Adipocyte (in vitro differentiated cells): ENCODE measurements at places on chromosomes 1 and 21.

DNA sequence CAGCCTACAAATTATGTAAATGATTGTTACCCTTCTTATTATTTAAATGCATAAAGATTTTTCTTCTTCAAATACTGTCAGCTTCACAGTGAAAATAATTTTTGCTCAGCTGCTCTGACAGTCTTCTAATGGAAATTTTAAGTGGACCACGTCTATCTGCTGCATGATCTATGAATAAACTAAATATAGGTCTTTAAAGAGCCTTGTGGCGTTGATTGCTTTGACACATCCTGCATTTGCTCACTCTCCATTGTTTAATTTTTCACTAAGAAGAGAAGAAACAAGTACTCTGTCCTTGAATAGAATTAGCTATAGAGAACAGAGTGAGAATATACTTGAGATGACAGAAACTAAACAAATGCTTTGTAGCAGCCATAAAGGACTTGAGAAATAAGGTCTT is 826.1 kb downstream of the MRPL39 start:
- no peak for DNase-seq

DNA sequence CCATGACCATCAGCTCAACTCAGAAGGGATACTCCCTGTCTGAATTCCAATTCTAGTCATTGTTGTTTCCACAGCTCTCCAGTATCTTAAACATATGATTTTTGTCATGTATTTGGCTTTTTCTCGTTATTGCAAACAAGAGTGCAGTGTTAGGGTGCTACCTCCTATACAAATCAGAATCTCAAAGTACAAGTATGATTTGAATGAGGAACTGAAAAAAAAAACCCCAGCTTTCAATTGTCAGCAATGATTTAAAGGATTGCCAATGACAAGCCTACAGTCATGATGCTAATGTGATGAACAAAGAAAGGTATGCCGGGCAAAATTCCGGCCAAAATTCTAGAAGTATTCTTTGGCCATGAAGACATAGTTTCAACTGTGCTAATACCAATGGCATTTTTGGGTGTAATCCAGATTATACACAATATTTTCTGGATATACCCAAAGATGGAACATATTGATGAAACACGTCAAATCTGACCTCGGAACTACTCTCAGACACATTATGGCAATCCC is 14.9 kb downstream of the TMEM35B start:
- DNase-seq, result no peak

DNA sequence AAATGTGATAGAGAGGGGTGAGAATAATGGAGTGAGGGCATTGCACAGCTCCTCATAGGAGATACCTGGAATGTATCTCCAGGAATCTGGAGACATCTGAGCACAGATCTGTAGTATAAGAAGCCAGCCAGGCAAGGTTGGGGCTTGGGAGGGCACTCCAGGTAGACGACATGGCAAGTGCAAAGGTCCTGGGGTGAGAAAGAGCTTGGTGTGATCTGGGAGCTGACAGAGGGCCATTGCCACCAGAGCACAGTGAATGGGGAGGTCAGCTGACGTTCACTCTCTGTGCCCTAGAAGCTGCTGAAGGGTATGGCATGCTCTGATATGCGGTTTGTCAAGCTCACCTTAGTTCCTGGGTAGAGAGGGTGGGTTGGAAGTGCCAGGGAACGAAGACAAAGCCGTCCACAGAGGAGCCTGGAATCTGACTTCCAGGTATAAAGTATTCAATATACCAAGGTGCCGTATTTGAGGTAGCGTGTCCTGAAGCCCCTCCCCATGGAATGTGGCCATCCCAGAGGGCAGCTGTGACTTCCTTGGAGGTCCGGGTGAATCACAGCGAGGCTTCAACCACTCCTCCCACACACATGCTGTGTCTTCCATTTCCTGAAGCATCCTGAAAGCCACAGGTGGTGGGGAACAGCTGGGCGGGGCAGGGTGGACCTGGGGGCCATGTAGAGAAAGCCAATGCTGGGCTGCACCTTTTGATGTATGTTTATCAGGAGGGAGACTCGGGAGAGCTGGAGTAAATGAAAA is 182.7 kb upstream of the KLHDC7A start:
- no peak for DNase-seq

GRCh38 chr1:160884579-160884978 is 401 bp downstream of the ITLN1 start:
- no peak for DNase-seq

DNA sequence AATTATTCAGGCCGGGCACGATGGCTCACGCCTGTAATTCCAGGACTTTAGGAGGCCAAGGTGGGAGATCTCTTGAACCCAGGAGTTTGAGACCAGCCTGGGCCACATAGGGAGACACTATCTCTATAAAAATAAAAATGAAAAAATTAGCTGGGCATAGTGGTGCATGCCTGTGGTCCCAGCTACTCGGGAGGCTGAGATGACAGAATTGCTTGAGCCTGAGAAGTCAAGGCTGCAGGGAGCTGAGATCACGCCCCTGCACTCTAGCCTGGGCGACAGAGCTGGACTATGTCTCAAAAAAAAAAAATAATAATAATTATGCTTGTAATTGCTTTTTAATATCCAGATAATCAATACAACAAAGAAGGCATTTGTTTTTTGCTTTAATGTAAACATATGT is 91.3 kb downstream of the RIPK4 start:
- DNase-seq, result no peak

- peak; percentile 95 for DNase-seq
Measured at GRCh38 chr1:28602536-28603439, 10.7 kb downstream of the RAB42 start.

DNA sequence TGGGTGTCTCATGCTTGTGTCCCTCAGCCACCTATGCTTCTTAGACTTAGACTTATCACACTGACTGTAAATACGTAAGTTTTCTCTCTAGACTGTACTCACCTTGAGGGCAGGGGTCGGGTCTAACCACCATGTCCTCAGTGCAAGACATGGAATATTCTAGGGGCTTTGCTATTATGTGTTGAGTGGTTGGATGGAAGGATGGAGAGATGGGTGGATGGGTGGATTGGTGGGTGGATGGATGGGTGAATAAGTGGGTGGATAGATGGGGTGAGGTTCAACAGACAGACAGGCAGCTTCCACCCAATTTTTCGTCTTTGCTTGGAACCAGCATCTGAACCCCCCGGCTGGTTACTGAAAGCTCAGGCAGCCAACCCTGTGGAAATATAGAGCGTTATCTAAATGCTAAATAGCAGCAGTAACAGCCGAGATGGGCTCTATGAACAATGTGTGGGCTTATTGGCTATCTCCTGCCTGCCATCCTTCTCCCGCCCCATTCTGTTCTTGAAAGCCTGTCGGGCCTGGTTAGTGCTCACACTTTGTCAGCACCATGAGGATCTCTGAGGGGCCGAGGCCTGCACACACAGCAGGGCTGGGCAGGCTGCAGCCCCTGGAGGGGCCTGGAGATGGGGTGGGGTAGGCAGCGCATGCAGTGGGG is 130.7 kb downstream of the ACTL8 start:
- DNase-seq, result no peak

DNA sequence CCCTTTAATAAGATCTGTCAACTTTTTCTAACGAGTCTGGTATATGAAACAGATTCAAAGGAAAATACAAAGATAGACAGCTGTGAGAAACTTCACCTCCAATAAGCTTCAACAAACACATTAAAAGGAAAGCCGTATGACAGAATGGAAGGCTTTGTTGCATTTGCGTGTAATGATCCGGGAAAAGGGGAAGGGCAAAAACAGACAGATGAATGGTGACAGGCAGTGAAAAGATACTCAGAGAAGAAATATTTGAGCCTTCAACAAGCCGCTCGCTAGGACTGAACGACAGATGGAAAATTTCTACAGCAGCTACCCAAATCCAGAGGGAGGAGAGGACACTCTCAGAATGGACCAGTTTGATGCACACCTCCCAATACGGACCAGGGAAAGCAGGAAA is 14.9 kb downstream of the COPA start:
- DNase-seq, result no peak

DNA sequence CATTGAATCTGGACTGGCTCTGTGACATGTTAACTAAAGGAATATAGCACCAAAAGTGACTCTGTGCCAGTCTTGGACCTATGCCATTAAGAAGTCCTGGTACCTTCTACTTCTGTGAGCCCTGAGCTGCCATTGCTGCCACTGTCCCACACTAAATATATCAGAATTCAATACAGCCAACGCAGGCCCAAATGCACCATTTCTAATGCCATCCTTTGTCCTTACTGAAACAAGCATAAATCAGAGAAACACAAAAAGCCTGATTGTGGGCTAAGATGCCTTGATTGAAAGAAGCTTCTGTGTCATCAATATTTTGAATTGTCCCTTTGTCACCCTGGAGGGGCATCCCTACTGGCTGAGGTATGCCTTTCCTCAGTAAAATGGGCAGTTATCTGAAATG is 66.9 kb upstream of the NEK2 start:
- DNase-seq, result no peak

- peak; percentile 98 for DNase-seq
Measured at GRCh38 chr1:89994805-89995597, at the start of gene ZNF326. TSS of gene ZNF326 (plus strand) at chr1:89995110. CDS start at chr1:89995258, 148 bp downstream.

GRCh38 chr1:61253059-61253735 is 170.8 kb downstream of the NFIA start:
- no peak for DNase-seq

- DNase-seq, result peak; percentile 56
Measured at GRCh38 chr1:221045842-221046831, 166.9 kb downstream of the HLX start.

DNA sequence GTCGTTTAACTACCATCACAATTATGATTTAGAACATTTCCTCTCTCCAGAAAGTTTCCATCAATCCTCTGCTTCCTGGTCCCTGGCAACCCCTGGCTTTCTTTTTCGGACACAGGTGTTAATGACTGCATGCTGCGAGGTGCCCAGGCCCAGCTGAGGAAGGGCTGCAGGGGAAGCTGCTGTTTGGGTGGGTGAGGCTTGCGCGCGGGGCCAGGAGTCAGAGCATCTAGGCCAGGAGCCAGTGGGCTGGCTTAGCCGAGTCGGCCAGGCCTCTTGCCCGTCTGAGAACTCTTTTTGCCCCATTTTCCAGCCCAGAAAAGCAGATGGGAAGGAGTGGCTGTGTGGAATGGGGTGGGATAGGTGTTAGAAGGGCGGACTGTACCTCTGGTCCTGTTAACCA is 51.5 kb downstream of the NAV1 start:
- no peak for DNase-seq

DNA sequence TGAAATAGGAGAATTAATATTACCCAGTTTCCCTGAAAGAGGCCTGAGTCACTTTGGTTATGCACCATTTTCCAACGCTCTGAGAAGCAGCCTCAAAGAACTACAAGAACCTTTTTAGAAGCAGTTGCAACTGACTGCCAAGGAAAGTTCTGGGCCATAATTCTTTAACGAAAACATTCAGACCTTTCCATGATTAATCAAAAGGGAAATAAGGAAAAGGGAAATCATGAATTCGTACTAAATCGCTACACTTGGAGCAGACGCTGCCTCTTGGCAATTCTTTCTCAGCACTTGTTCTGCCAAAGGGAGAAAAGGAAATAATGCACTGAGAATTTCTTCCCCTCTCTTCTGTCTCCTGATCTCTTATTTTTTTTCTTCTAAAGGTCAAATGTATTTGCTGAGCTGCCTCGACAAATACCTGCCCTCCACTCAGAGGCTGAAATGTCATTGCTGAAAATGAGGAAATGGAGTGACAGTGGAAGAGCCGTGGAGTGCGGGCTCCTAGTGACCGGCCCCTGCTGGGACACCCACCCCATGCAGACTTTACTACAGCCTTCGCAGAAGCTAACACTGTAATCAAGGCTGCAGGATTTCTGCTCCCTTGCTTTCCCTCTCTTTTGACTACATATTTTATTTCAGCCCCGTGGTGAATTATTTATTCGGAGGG is 67.9 kb upstream of the GALNT2 start:
- DNase-seq, result no peak

DNA sequence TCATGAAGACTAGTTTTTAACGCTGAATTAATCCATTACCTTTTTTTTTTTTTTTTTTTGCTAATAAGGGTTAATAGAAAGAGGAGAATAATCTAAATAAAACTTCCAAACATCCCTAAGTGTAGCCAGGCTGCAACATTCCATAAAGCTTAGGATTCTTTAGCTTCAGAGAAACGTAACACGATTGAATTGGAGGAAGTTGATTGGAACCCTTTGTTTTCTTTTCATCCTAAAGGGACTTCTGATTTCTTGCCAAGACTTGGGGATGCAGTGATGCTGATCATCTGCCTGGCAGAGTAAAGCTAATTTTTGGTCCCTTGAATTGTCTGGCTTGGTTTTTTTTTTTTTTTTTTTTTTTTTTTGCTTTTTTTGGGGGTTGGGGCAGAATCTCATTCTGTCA is 142.9 kb downstream of the VPS13D start:
- DNase-seq, result no peak

GRCh38 chr1:52238887-52239707 is 97.2 kb downstream of the ZFYVE9 start:
- no peak for DNase-seq

DNA sequence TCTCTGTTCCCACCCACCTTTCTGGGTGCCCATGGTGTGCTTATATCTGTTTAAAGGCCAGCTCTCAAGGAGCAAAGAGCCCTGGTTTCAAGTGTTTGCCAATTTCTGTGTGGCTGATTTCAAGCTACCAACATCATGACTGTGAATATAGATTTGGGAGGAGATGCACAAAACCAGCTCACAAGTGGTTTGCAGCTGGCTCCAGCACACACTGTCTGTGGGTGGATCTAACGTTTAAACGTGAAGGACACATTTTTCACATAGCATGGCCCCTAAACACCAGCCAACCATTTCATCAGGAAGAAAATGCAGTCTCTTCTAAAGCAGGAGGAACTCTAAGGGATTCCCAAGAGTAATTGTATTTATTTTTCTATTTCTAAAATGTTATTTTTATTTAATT is 65.2 kb downstream of the FCRL5 start:
- no peak for DNase-seq

- DNase-seq, result no peak
Measured at GRCh38 chr1:24505816-24506215, 3.2 kb downstream of the RCAN3 start.

DNA sequence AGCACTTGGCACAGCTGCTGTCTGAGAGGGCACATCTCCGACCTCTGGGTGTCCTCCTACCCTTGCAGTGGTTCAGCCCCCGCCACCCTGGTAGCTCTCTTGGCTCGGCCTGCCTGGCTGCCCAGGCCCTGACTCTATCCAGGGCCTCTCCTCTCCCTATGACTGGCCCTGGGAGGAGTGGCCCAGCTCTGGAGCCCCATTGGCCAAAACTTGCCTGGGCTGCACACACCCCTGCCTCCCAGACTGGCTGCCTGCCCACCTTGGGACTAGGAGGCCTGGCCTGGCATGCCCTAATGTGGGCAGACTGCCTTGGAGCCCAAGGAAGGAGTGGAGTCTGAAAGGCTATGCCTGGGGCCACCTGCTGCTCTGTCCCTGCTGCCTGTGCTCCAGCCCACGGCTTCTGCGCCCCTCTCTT is 33.6 kb downstream of the ACOT11 start:
- peak; percentile 77 for DNase-seq

- peak; percentile 28 for DNase-seq
Measured at GRCh38 chr1:230237009-230237370, 170.0 kb downstream of the GALNT2 start.

- DNase-seq, result no peak
Measured at GRCh38 chr1:12287869-12288268, 58.0 kb downstream of the VPS13D start.

DNA sequence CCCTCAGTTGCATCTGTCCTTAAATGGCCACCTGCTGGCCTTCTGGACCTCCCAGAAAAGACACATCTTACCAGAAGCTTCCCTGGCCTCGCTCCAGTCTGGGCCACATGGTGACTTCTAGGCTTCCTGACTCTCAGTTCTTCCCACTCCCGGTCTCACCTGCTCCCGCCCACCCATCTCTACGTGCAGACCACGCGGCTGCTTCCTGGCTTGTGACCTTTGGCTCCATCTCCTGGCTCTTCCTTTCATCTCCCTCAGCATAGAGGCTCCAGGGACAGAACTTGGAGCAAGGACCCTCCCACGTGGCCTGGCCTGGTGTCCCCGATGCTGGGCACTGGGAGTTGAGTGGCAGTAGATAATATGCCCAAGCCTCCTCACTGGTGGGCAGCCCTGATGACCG is 124.9 kb upstream of the IRF2BP2 start:
- DNase-seq, result no peak
